ENCODE measurements at places on chromosomes 2 and 18.

- DNase-seq = no peak
Observed at GRCh38 chr2:14967729-14968128, 335.2 kb downstream of the LRATD1 start.

DNA sequence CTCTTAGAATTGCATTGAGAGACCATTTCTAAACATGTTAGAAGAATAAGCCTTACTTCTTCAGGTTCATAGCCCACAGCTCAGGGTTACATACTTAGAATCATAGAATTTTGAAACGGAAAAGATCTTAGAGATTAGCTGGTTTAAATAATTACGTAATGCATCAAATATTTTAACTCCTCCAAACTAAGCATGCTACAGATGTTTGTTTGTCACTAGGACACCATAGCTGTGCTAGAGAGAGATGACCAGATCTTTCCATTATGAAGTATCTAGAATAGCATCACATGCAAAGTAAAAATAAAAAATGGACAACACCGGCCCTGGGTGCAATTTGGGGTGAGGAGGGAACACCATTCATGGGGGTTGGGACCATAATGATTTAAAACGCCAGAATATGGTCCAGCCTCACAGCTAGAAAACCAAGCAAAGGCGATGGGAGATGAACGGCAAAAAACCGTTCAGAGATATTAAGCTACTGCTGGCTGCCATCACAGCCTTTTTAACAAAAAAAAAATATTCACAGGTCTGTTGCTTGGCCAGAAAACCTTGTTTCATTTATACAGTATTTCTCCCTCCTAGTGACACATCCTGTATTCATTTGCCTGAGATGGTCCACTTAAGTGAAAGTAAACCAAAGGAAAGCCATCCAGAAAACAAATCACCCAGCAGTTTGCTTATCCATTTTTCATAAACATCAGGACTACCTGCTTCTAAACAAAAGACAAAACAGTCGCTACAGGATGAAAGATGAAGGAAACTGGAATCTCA, 94.2 kb downstream of the EPHA4 start:
- DNase-seq = no peak

DNA sequence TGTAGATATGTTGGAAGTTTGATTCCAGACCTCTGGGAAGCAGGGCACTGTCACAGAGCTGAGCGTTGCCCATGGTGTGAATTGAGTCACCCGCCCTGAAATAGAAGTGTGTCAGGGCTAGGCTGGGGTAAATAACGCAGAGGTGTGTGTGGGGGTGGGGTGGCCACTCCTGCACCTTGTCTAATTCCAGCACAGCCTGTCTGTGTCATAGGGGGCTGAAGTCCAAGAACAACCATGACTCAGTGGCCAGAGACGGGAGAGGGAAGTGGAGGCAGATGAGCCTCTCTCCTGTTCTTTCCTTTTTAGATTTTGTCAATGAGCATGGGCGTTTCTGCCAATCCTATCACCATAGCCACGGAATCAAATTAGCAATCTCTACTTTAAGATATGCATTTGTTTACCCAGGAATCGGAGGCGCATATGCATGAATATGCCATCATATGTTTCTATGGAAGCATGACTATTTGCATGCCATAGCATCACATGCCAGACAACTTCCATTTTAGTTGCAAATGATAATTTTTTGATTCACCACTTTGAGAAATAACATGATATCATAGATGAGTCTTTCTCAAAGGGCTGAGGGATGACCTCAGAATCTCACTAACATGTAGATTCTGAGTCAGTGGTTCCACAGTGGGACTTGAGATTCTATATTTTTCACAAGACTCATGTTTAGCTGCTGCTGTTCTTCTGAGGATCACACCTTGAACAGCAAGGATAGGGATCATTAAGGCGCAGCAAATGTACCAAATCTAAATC, 852.9 kb downstream of the DCDC2C start:
- DNase-seq = no peak

DNA sequence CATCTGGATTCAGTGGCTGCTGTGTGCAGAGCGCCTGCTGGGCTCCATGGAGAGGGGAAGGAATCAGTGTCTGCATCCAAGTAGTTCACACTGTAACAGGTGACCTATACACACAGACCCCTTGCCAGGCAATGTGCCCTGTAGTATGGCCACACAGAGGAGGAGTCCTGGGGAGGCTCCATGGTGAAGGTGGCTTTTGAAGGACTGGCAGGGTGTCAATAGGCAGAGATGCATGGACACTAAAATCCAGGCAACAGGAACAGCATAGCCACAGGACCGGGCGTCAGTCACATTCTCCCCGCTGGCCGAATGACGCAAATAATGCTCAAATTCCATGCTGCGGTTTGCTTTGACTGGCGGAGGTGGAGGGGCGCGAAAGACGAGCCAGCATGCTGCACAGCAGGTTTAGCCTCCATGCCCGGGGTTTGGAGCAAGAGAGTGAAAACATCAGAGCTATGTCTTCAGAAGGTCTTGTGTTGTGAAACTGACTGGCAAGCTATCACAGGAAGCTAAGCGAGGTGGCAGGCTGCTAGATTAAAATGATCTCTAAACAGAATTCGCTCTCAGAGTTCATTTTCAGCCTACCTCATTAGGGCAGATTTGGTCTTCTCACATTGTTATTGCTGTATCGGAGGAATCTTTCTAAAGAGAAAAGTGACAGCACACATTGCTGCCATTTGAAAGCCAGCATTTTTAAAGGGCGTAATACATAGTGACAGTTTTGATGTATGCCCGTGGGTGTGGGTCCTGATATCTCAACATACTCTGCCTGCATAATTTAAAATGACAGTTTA, 1.2 kb upstream of the CHMP1B start:
- DNase-seq = no peak

DNA sequence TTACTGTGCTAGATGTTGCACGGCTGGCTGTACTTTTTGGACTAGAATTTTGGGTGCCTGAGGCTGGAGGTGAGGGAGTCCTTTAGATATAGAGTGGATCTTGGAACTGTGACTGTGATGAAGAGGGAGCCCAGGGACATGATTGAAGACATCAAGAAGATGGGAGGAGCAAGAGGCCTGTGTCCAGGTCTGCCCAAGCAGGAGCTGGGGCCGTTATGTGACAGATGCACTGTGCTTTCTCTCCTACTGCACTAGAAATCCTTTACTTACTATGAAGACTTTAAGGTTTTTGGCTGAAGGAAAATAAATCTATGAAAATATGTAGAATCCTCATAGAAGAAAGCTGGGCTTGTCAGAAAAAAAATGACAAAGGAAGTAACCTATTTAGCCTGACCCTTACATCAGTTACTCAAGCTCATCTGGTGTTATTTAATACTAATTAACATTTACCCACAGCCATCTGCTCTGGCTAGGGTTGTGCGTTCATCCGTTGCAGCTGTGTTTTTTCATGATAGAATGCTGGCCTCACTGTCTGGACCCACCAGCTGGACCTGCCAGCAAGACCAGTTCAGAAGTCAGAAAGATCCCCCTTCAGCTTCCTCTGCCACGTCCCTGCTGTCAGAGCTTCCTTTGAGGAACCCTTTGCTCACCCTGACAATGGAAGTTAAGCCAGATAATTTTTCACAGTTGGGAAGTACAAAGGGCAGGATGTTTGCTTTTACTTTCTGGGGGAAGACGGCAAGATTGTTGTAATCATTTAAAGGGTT, 16.7 kb downstream of the TSN start:
- DNase-seq = no peak

GRCh38 chr18:22182884-22183697, 13.7 kb downstream of the GATA6 start:
- DNase-seq = no peak

DNA sequence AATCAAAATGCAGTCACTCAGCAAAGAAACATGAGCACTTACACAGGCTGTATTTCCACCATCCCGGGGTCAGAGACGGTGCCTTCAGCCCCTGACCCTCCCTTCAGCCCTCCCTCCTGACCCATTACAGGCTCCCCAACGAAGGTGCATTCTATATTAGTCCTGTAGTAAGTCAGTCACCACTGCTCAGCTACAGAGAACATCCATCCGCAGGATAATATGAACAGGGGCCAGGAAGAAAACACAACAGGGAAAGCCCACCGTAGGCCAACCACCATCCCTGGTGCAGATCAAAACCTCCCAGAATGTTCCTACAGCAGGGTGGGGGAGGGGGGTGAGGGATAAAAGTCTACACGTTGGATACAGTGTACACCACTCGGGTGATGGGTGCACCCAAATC, 15.1 kb downstream of the PXDN start:
- DNase-seq = no peak

GRCh38 chr18:76805221-76805620, 17.1 kb upstream of the ZNF236 start:
- no peak for DNase-seq

DNA sequence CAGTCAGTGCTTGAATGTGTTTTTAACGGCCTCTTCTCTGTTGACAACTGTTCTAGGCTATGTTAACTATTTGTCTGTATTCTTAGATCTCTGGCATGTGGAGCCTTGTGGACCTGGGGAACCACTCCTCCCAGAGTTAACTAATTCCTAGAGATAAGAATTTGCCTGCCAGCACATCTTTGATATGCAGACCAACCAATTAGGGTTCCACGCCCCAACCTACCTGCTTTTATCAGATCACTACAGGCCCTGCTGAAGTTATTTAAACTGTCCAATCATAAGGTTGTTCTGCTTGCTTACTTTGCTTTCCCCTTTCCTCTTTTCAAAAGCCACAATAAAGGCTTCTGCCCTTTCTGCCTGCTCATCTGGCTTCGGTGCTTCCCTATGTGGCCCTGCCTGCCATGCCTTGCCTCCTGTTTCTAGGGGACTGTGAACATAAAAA, 8.5 kb upstream of the CYBRD1 start:
- no peak for DNase-seq

DNA sequence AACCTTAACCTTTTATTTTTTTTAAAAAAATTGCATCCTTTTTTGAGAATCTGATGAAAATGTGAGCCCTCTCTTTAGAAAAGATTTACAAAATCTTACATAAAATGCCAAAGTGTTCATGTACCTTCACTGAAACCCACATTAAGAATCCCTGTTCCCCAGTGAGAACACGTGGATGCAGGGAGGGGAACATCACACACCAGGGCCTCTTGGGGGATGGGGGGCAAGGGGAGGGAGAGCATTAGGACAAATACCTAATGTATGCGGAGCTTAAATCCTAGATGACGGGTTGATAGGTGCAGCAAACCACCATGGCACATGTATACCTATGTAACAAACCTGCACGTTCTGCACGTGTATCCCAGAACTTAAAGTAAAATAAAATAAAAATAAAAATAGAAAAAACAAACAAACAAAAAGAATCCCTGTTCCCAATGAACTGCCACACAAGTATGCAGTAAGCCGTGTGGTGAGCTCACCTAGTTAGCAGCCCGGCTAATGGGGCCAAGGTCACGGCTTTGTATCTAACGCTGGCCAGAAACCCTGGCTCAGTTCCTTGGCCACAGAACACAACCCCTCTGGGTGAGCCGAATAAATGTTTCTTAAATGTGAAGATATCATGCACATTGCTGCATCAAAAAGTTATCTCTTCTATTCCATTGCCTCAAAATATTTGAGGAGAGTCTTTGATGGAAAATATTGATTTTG, 41.4 kb downstream of the CHST9 start:
- no peak for DNase-seq

- DNase-seq = no peak
Observed at GRCh38 chr2:7670905-7671641, 753.9 kb downstream of the RNF144A start.

DNA sequence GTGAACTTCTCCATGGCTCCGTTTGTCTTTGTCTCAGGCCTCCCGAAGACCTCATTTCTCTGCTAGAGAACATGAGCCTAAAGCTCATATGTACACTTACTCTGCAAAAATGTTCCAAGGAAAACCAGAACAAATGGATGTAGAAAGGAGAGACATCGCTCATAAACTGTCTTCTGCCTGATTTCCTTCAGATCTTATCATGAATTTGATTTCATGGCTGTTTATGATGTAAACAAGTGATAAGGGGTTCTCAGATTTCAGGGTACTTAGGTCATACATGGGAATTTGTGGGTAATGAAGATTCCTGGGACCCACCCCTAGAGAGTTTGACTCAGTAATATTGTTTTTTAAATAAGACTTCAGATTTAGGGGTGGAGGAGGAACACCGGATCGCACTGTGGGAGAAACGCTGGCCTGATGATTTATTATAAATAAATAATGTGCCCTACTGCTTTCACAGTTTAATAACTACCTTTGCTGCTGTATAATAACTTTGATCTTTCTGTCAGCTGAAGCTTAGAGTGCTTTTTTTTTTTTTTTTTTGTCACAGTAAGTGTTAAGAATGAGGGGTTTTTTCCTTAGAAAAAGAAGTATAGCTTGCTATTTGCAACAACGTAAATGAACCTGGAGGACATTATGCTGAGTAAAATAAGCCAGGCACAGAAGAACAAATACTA, 14.9 kb downstream of the AOX1 start:
- DNase-seq = no peak

- DNase-seq = peak; percentile 84
Observed at GRCh38 chr2:112884869-112885505, 26.0 kb upstream of the IL37 start.

DNA sequence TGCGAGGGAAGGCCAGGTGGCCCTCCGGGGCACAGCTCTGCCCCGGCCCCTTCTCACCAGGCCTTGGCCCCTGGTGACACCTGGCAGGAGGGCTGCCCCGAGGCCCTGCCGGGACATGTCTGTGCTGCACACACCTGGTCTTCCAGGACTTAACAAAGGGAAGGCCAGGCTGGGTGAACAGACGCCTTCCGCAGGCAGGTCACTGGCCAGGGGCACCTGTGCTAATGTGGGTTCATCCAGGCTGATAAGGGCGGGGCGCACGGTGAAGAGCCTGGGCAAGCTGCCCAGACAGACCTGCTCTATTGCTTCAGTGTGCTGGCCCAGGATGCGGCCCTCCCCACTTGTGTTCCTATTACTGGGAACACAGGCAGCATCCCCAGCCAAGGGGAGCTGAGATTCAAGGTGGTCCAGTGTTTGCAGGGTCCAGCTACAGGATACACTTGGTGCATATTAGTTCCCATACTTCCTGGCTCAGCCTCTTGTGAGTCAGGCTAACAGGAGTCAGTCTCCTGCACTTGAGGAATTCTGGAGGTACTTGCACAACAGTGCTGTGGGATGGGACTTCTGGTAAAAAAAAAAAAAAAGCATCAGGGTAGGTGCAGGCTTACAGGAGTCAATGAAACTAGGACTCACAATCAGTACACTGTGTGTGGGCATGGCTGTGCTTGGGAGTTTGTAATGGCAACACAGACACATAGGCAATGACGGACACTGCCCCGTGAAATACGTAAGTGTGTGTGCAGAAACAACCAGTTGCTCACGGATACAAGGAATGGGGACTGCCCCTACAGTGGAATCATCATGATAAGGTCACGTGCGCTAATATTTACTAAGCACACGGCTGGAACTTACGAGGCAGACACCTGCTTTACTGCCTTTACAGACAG, 261.4 kb downstream of the TWIST2 start:
- DNase-seq = no peak

- DNase-seq = no peak
Observed at GRCh38 chr2:240898108-240898730, 2.3 kb upstream of the MAB21L4 start.
